Adrenal gland (tissue), 19 donors: ENCODE measurements at places on chromosomes 13 and 19. TPM values are rescaled to one million over a fixed set of nuclear protein-coding genes. Genes with fewer than 3 reads are reported as not detected.

DNA sequence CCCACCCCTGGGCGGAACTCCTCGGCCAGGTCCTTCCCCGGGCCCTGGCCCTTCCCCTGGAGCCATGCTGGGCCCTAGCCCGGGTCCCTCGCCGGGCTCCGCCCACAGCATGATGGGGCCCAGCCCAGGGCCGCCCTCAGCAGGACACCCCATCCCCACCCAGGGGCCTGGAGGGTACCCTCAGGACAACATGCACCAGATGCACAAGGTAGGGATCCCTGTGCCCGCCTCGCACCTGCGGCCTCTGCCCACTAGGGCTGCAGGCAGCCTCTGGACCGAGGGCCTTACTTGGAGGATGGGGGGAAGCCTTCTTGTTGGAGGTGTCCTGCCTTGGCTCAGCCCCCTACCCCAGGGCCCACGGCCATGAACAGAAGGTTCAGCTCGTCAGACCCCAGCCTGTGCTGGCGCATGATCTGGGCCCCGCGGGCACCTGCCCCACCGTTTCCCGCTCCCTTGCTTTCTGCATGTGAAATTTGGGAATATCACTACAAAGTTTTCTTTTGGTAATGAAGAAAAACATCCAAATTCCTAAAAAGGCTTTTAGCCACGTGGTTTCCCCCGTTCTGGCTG lies 23.4 kb downstream of the SMARCA4 start:
- H3K27me3 ChIP-seq, result no peaks in the 10 kb centered on the region
- H3K4me3 ChIP-seq, result no peak overlapping the region
- H3K4me1 ChIP-seq, result no peaks in the 10 kb centered on the region
- H3K27ac ChIP-seq, result no peak overlapping the region
- no peaks in the 10 kb centered on the region for H3K36me3 ChIP-seq

Gene ZNF560
- not detected for total RNA-seq

GRCh38 chr13:44191504-44192171 lies 182.0 kb upstream of the SERP2 start:
- peak overlapping the region; percentile 46 for H3K4me3 ChIP-seq
- no peak overlapping the region for H3K27ac ChIP-seq
- H3K36me3 ChIP-seq, result no peaks in the 10 kb centered on the region
- no peaks in the 10 kb centered on the region for H3K4me1 ChIP-seq

Gene ATP4A
- total RNA-seq, result 16.9 TPM

GRCh38 chr13:34420702-34421346 lies 521.2 kb upstream of the NBEA start:
- no peaks in the 10 kb centered on the region for H3K27me3 ChIP-seq
- H3K27ac ChIP-seq, result no peak overlapping the region
- DNase-seq, result no peak
- no peaks in the 10 kb centered on the region for H3K36me3 ChIP-seq
- H3K4me1 ChIP-seq, result no peaks in the 10 kb centered on the region

- peaks cover 9% of the 10 kb centered on the region for H3K4me1 ChIP-seq
- no peak overlapping the region for H3K4me3 ChIP-seq
- no peak for DNase-seq
- peak overlapping the region; percentile 47 for H3K27ac ChIP-seq
These were observed 4.5 kb downstream of the LRRC25 start for GRCh38 chr19:18392926-18393325.

Gene CLC
- not detected for total RNA-seq

- DNase-seq, result no peak
- H3K27me3 ChIP-seq, result no peaks in the 10 kb centered on the region
- no peaks in the 10 kb centered on the region for H3K36me3 ChIP-seq
- no peak overlapping the region for H3K27ac ChIP-seq
These were observed 96.7 kb upstream of the DIAPH3 start for GRCh38 chr13:60260440-60260839.

- DNase-seq, result no peak
- no peaks in the 10 kb centered on the region for H3K36me3 ChIP-seq
- H3K27ac ChIP-seq, result no peak overlapping the region
- no peak overlapping the region for H3K4me3 ChIP-seq
- H3K27me3 ChIP-seq, result no peaks in the 10 kb centered on the region
These were observed 2.3 kb downstream of the ZNF714 start for GRCh38 chr19:21084343-21084742.

Gene LHFPL6
- total RNA-seq, result 49.6 TPM

DNA sequence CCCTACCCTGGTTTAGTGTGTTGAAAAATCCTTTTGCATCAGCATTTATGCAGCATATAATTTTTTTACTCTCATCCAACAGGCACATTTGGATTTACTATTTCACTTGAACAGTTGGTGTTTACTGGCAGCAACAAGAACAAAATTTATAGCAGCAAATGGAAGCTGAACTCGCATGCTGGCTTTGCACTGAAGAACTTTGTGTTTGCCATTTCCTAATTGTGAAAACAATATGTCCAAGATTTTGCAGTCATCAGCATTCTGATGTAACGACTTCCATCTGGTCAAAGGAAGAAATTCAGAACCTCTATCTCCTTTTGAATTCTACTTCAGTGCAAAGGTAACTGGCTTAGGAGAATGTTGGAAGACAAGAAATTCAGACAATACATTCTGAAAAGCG lies 131.0 kb downstream of the DLEU7 start:
- no peak overlapping the region for H3K4me3 ChIP-seq
- no peak for DNase-seq
- H3K27me3 ChIP-seq, result no peaks in the 10 kb centered on the region
- peak overlapping the region; percentile 39 for H3K27ac ChIP-seq
- H3K4me1 ChIP-seq, result no peaks in the 10 kb centered on the region

GRCh38 chr19:24002256-24002945 lies 84.6 kb upstream of the ZNF254 start:
- H3K4me3 ChIP-seq, result no peak overlapping the region
- no peaks in the 10 kb centered on the region for H3K4me1 ChIP-seq
- DNase-seq, result no peak
- H3K36me3 ChIP-seq, result no peaks in the 10 kb centered on the region

DNA sequence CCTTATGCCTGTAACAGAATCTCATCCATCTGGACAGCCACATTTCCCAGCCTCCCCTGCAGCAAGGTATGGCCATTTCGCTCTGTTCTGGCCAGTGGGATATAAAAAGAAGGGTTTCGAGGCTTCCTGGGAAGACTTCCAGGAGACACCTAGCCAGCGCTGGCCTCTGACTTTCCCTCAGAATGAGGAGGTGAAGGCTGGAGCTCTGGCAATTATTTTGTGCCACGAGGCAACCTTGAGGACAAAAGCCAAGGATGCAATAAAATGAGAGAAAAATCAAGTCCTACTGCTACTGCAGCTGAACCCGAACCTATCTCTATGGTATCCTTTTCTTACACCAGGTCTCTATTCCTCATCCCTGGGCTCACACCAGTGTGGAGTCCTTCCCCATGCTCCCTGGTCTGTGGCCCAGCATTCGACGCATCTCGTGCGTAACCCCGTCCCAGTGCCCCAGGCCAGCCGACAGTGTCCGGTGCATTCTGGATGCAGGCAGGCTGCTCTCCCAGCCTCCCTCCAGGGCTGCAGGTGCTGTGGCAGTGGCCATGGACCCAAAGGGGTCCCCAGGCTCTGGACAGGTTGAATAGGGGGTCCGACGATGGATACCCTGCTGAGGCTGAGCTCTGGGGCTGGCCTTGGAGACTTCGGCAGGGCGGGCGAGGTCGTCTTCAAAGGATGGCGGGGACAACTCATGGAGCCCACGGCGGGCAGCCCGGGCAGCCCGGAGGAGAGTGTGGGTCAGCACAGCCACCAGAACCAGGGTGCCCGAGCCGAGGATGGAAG lies 12.2 kb downstream of the TMEM221 start:
- no peak for DNase-seq
- H3K36me3 ChIP-seq, result no peaks in the 10 kb centered on the region
- H3K4me1 ChIP-seq, result no peaks in the 10 kb centered on the region
- no peak overlapping the region for H3K4me3 ChIP-seq

GRCh38 chr13:31242367-31242766 lies 42.6 kb downstream of the B3GLCT start:
- H3K27ac ChIP-seq, result no peak overlapping the region
- H3K36me3 ChIP-seq, result no peaks in the 10 kb centered on the region
- no peak for DNase-seq
- H3K4me1 ChIP-seq, result no peaks in the 10 kb centered on the region
- no peak overlapping the region for H3K4me3 ChIP-seq

Gene LGALS4
- total RNA-seq, result not detected

- no peak overlapping the region for H3K4me3 ChIP-seq
- no peaks in the 10 kb centered on the region for H3K27me3 ChIP-seq
- H3K36me3 ChIP-seq, result no peaks in the 10 kb centered on the region
- no peak overlapping the region for H3K27ac ChIP-seq
- peaks cover 4% of the 10 kb centered on the region for H3K4me1 ChIP-seq
These were observed 17.8 kb downstream of the ALOX5AP start for GRCh38 chr13:30753030-30753616.

GRCh38 chr13:69524459-69525150 lies 583.0 kb upstream of the ATXN8OS start:
- no peak for DNase-seq
- H3K4me3 ChIP-seq, result no peak overlapping the region
- H3K36me3 ChIP-seq, result no peaks in the 10 kb centered on the region
- no peaks in the 10 kb centered on the region for H3K27me3 ChIP-seq
- no peak overlapping the region for H3K27ac ChIP-seq

DNA sequence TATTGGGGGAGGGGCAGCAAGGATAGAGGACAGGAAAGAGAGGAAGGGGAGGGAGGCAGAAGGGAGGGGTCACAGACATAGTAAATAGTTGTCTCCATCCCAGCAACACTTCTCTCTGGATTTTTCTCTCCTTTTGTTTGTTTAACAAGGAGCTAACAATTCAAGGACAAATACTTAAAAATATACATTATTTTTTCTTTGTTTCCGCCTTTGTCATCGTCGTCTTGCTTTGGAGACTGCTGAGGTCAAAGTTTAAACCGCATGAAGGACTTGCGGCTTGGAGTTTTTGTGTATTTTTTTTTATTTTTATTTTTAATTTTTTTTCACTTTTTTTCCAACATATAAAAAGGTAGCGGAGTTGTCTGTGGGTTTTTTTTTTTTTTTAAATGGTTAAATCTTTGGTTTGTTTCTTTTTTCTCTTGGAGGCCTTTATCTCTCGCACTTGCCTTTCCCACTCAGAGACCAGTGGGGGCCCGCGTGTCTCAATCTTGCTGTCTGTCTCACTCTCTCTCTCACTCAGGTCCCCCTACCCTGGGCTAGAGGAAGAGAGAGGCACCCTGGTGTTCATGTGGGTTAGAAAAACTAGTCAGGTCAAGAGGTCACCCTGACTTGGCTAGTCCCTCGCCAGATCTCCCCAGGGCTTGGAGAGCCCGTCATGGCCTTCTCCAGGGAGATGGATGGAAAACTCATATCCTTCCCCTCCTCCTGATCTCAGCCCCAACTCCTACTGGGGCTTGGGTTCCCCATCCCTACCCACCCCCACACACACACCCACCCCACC lies 11.0 kb downstream of the ZNF574 start:
- H3K36me3 ChIP-seq, result no peaks in the 10 kb centered on the region
- no peak overlapping the region for H3K4me3 ChIP-seq
- no peak overlapping the region for H3K27ac ChIP-seq

GRCh38 chr13:20528452-20528851 lies 2.8 kb upstream of the CRYL1 start:
- no peaks in the 10 kb centered on the region for H3K4me1 ChIP-seq
- no peaks in the 10 kb centered on the region for H3K36me3 ChIP-seq
- H3K27ac ChIP-seq, result no peak overlapping the region
- no peaks in the 10 kb centered on the region for H3K27me3 ChIP-seq
- H3K4me3 ChIP-seq, result no peak overlapping the region

Gene LRRC63
- total RNA-seq, result 0.29 TPM

GRCh38 chr13:100156788-100157187 lies 67.9 kb downstream of the PCCA start:
- H3K27ac ChIP-seq, result no peak overlapping the region
- DNase-seq, result no peak
- no peaks in the 10 kb centered on the region for H3K4me1 ChIP-seq
- H3K36me3 ChIP-seq, result no peaks in the 10 kb centered on the region
- no peaks in the 10 kb centered on the region for H3K27me3 ChIP-seq

Gene SRRM5
- total RNA-seq, result 0.28 TPM

Gene NCAN
- 0.06 TPM for total RNA-seq

Gene CASP14
- not detected for total RNA-seq

- H3K27ac ChIP-seq, result no peak overlapping the region
- no peak overlapping the region for H3K4me3 ChIP-seq
- H3K27me3 ChIP-seq, result no peaks in the 10 kb centered on the region
- no peaks in the 10 kb centered on the region for H3K4me1 ChIP-seq
- no peaks in the 10 kb centered on the region for H3K36me3 ChIP-seq
- no peak for DNase-seq
These were observed 12.8 kb downstream of the CIB3 start for GRCh38 chr19:16160445-16160942.

GRCh38 chr19:46296722-46297461 lies at the start of gene HIF3A:
TSS of gene HIF3A (plus strand) at chr19:46297042. CDS start at chr19:46297077, 35 bp downstream.
- no peak within 1 kb of the TSS for H3K27ac ChIP-seq
- no peak within 1 kb of the TSS for H3K4me3 ChIP-seq
- peaks cover 50% of the 10 kb centered on the region for H3K4me1 ChIP-seq
- H3K27me3 ChIP-seq, result no peaks in the 10 kb centered on the region
- H3K36me3 ChIP-seq, result no peaks in the 10 kb centered on the region

DNA sequence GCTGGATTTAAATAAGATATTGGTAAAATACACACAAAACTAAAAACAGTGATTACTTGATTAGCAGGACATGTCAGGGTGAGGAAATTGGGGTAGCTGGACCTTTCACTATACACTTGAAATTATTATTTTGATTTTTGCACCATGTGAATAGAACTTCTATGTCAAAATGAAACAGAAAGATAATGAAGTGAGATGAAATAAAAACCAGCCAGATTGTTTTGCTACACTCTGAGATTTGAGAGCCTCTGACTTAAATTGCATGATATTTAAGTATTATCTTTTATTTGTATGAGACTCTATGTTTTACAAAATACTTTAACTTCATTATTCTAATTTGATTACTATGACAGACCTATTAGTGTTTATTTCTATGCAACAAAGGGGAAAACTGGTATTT lies 819.6 kb upstream of the ATXN8OS start:
- no peak overlapping the region for H3K4me3 ChIP-seq
- DNase-seq, result no peak
- no peaks in the 10 kb centered on the region for H3K27me3 ChIP-seq
- H3K4me1 ChIP-seq, result no peaks in the 10 kb centered on the region
- H3K27ac ChIP-seq, result no peak overlapping the region

Gene FGF14
- total RNA-seq, result 0.48 TPM

Gene FCHO1
- total RNA-seq, result 4.9 TPM

DNA sequence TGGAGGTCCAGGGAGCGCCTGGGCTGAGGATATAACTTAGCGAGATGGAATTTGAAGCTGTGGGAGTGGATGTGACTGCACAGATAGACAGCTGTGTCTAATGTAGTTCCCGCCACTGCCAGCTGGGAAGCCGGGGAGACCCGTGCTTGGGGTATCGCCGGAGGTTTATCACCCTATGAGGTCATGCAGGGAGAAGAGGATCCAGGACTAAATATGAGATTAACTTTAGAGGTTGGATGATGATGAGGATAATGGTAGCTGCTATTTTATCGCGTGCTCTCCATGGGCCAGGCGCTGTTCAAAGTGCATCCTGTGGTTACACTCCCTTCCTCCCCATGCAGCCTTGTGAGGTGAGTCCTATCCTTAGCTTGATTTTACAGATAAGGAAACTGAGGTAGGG lies 19.9 kb downstream of the SSC5D start:
- H3K4me3 ChIP-seq, result no peak overlapping the region
- no peaks in the 10 kb centered on the region for H3K27me3 ChIP-seq
- H3K27ac ChIP-seq, result no peak overlapping the region
